ENCODE measurements at places on chromosomes 16 and 17. TPM values are rescaled to one million over a fixed set of nuclear protein-coding genes. Genes with fewer than 3 reads are reported as not detected.

The HIC1 gene
- 12.9 TPM for total RNA-seq

The PRSS8 gene
- not detected for total RNA-seq

The CACNG4 gene
- not detected for total RNA-seq

The BEAN1 gene
- 0.11 TPM for total RNA-seq

The ALOXE3 gene
- not detected for total RNA-seq

The RAB40C gene
- 9.8 TPM for total RNA-seq

The NACA2 gene
- total RNA-seq = 0.13 TPM

The TERB1 gene
- 0.22 TPM for total RNA-seq

The SAMD14 gene
- total RNA-seq = 0.86 TPM

The KRTAP4-1 gene
- total RNA-seq = not detected

The AXIN2 gene
- total RNA-seq = 13.5 TPM

The KCNG4 gene
- total RNA-seq = not detected

The OTOP2 gene
- not detected for total RNA-seq

The WSCD1 gene
- total RNA-seq = 0.32 TPM

The PPP1R27 gene
- not detected for total RNA-seq
